ENCODE measurements at places on chromosomes 16 and 17. TPM values are rescaled to one million over a fixed set of nuclear protein-coding genes. Genes with fewer than 3 reads are reported as not detected.

PRAC2 gene
- not detected for total RNA-seq

EVPL gene
- not detected for total RNA-seq

SEZ6L2 gene
- 2.3 TPM for total RNA-seq

GPS1 gene
- total RNA-seq: 111 TPM

KRTAP4-9 gene
- not detected for total RNA-seq

TBC1D26 gene
- total RNA-seq: under 0.01 TPM

CTF1 gene
- total RNA-seq: 0.23 TPM

GRIN2C gene
- 0.23 TPM for total RNA-seq

HNF1B gene
- total RNA-seq: not detected

PRSS36 gene
- total RNA-seq: 0.45 TPM
